ENCODE measurements at places on chromosomes 5 and 9.

- no peak for DNase-seq
These were observed 114.4 kb upstream of the DMRTA1 start for GRCh38 chr9:22332202-22332601.

DNA sequence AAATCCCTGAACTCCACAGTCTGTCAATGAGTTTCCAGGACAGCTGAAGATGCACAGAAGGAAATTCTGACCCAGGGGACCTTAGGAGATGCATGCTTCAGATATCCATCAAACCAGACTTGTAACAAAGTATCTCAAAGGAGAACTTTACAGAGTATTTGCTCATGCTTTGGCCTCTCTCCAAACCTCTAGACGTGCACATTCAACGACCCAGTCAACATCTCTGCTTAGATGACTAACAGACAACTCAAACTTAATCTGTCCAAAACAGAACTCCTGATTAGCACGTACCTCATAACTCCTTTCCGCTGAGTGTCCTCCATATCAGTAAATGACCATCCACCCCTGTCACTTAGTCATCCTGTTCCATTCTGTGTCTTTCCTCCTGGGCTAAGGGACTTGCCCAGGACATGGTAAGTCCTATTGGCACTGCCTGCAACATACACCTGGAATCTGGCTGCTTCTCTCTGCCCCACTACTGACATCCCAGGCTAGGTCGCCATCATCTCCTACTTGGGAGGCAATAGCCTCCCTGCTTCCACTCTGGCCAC is 107.4 kb downstream of the LMNB1 start:
- peak; percentile 91 for DNase-seq

DNA sequence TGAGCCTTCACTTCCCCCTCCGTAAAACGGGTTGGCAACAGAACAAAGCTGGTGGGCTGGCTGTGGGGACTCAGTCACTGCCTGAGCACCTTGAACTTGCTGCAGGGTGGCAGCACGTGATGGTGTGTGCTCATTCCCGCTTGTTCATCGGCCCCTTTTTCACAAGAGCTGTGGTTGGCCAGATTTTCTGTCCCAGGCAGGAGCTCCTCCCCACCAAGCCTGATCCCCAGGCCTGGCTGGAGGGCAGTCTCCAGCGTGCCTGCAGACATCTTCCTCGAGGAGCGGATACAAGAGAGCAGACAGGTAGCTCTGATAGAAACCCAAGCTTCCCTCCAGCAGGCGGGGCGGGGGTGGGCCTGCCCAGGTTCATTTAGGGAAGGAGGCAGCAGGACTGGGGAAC is 61.9 kb upstream of the ORM1 start:
- DNase-seq, result no peak

- peak; percentile 51 for DNase-seq
These were observed 18.5 kb downstream of the TMC1 start for GRCh38 chr9:72539824-72540347.

GRCh38 chr9:87798261-87798833 is 72.4 kb downstream of the CTSL start:
- DNase-seq, result no peak

Data from mammary epithelial cell (primary cell).